A549 treated with CORT108297 at 1 μM for 4 hours (cell line): ENCODE measurements at places on chromosomes 1 and 21. TPM values are rescaled to one million over a fixed set of nuclear protein-coding genes. Genes with fewer than 3 reads are reported as not detected.

Gene PGLYRP4
- total RNA-seq = not detected in 5 replicates

Gene DRAXIN
- total RNA-seq = 0.07 to 0.17 TPM (median 0.08 TPM) in 5 replicates

Gene SLC6A17
- 4.6 to 7.0 TPM (median 5.8 TPM) in 5 replicates for total RNA-seq

Gene ACTL8
- 1.2 to 2.0 TPM (median 1.5 TPM) in 5 replicates for total RNA-seq

Gene AMY2A
- not detected in 5 replicates for total RNA-seq

Gene C1orf94
- not detected in 5 replicates for total RNA-seq

Gene OR2M3
- total RNA-seq = not detected in 5 replicates

Gene KLHDC9
- 1.1 to 2.7 TPM (median 1.8 TPM) in 5 replicates for total RNA-seq

Gene CLCA4
- not detected in 5 replicates for total RNA-seq

Gene RNU1-1
- 11.7 TPM in 1 of 5 replicates, not detected in the others for total RNA-seq

Gene ZBTB48
- 8.5 to 16.2 TPM (median 14.0 TPM) in 5 replicates for total RNA-seq

Gene PSMB2
- 78.1 to 108 TPM (median 102 TPM) in 5 replicates for total RNA-seq

Gene CCDC27
- not detected in 5 replicates for total RNA-seq

Gene TMEM125
- 0.09 TPM in 1 of 5 replicates, not detected in the others for total RNA-seq

Gene CIART
- 0.63 to 0.86 TPM (median 0.74 TPM) in 5 replicates for total RNA-seq

Gene CFHR1
- 0.20 to 0.27 TPM in 2 of 5 replicates, not detected in the others for total RNA-seq

Gene SLAMF8
- total RNA-seq = 0.03 TPM in 1 of 5 replicates, not detected in the others

Gene LY9
- total RNA-seq = 0.06 to 0.10 TPM (median 0.08 TPM) in 5 replicates

Gene S1PR1
- 0.05 to 0.13 TPM (median 0.06 TPM) in 5 replicates for total RNA-seq

Gene S100A2
- total RNA-seq = 16.0 to 29.8 TPM (median 24.0 TPM) in 5 replicates

Gene TNFRSF4
- total RNA-seq = 0.07 to 0.18 TPM (median 0.13 TPM) in 4 of 5 replicates, not detected in the other

Gene TNFRSF18
- 0.11 to 0.25 TPM (median 0.15 TPM) in 3 of 5 replicates, not detected in the others for total RNA-seq

Gene PIGR
- total RNA-seq = not detected in 5 replicates

Gene FTCD
- total RNA-seq = 0.12 TPM in 1 of 5 replicates, not detected in the others

Gene RGS18
- not detected in 5 replicates for total RNA-seq

Gene RCSD1
- 0.05 to 0.09 TPM (median 0.05 TPM) in 5 replicates for total RNA-seq

Gene PFKFB2
- 5.2 to 6.6 TPM (median 6.1 TPM) in 5 replicates for total RNA-seq

Gene NHLH1
- 0.23 to 0.74 TPM (median 0.37 TPM) in 5 replicates for total RNA-seq

Gene ARTN
- 0.15 to 0.27 TPM (median 0.20 TPM) in 5 replicates for total RNA-seq

Gene MNDA
- total RNA-seq = not detected in 5 replicates

Gene C8A
- total RNA-seq = not detected in 5 replicates

Gene VPS26C
- total RNA-seq = 26.4 to 34.1 TPM (median 28.2 TPM) in 5 replicates

Gene MPL
- total RNA-seq = 0.14 TPM in 1 of 5 replicates, not detected in the others

Gene VASH2
- 2.8 to 4.0 TPM (median 3.7 TPM) in 5 replicates for total RNA-seq

Gene SLC44A3
- total RNA-seq = 1.2 to 2.1 TPM (median 1.9 TPM) in 5 replicates

Gene SLC1A7
- 0.05 TPM in 1 of 5 replicates, not detected in the others for total RNA-seq

Gene SLC2A5
- 0.04 to 0.25 TPM (median 0.17 TPM) in 5 replicates for total RNA-seq

Gene DCDC2B
- not detected in 5 replicates for total RNA-seq

Gene SYNC
- total RNA-seq = 9.1 to 14.8 TPM (median 12.4 TPM) in 5 replicates

Gene CFHR2
- not detected in 5 replicates for total RNA-seq
